Anterior cingulate cortex (tissue), 58 donors: ENCODE measurements at places on chromosomes 2 and 18.
A peak's percentile ranks its signal among the peaks of the same experiment; 100 is the strongest.

GRCh38 chr18:73431620-73432019, 563.8 kb upstream of the NETO1 start:
- no peak for DNase-seq

DNA sequence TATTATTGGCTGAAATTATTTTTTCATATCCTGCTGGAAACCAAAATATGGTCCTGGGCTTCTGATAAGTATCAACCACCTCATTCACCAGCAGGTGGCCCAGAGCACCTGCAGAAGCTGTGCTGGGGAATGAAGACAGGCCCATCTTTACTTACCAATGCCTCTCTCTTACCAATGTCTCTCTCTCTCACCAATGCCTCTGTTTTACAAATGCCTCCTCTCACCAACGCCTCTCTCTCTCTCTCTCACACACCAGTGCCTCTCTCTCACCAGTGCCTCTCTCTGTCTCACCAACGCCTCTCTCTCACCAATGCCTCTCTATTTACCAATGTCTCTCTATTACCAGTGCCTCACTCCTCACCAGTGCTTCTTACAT, 2.3 kb upstream of the MAL start:
- no peak for DNase-seq

GRCh38 chr2:148726228-148726627, 81.7 kb downstream of the EPC2 start:
- no peak for DNase-seq

DNA sequence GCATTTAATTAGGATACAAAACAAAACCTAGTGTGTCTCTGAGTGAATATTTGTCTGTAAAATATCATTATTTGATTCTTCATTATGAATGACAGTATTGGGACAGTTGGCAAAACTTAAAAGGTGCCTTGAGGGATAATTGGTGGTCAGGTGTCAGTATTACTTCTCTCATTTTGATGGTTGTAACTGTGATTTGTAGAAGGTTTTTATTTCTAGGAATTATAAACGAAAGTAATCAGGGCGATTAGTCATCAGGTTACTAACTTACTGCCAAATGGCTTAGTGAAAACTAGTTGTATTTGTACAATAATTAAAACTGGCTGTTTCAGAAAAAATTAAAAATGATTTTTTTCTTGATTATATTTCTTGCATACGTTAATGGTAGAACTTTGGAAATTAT, 117.6 kb downstream of the BIRC6 start:
- no peak for DNase-seq

GRCh38 chr2:239261356-239261755, 139.5 kb downstream of the HDAC4 start:
- no peak for DNase-seq

GRCh38 chr18:61941948-61942471, 49.2 kb upstream of the RNF152 start:
- DNase-seq: no peak

DNA sequence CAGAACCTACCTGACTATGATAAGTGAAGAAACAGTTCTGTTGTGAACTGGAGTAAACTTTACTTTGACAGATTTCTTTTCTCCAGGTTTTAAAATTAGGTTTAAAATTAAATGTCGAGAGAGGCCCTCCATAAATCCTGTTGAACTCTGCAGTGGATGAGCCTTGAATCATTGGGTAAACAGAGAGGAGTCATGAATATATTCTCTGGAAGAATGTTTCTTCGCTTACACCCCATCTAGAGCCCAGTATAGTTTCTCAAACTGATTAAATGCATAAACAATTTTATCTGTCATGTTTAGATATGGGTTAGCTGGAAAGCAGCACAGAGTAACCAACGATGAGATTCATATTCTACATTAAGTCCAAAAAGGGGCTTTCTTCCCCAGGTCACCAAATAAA, 84.0 kb downstream of the ZAP70 start:
- DNase-seq: no peak

DNA sequence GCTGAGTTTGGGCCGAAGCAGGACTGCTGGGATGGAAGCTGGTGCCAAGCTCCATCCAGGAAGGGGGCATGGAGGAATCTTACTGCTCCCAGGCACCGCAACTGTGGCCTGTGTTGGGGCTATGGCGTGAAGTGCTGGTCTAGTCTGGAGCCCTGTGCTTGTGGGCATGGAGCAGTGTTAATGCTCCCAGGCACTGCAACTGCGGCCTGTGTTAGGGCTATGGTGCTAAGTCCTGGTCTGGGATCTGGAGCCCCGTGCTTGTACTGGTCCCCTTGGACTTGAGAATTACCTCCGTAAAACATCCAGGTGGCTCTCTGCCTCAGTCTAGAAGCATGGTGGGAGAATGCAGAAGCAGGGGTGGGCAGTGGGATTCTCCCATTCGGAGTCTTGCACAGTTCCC, 1379.4 kb upstream of the ACVR2A start:
- DNase-seq: no peak

GRCh38 chr18:3511980-3512379, 62.0 kb downstream of the TGIF1 start:
- no peak for DNase-seq

GRCh38 chr2:8677646-8678592, 3.9 kb upstream of the ID2 start:
- no peak for DNase-seq

GRCh38 chr2:20900052-20900636, 77.2 kb upstream of the LDAH start:
- no peak for DNase-seq

- no peak for DNase-seq
Measured at GRCh38 chr2:27925766-27926472, 35.4 kb downstream of the BABAM2 start.

GRCh38 chr2:7913974-7914373, 767.9 kb upstream of the ID2 start:
- DNase-seq: no peak

- DNase-seq: no peak
Measured at GRCh38 chr2:202815548-202816360, 55.8 kb downstream of the ICA1L start.

DNA sequence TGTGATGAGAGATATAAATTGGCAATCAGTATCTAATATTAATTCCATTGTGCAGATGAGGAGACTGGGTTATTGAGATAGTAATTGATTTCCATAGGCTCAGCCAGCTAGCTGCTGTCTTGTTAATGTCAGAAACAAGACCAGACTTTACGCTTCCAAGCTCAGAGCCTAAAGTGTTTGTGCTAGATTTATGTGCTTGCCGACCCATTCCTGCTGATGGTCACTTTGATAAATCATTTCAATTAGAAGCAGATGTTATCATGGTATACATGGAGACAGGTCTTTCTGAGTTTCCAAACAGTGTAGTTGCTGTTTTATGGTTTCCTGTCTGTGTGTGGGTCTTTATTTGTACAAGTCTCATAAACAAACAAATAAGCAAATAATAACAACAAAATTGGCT, 92.8 kb downstream of the AQP4 start:
- DNase-seq: no peak

- no peak for DNase-seq
Measured at GRCh38 chr2:12624905-12625598, 91.7 kb upstream of the TRIB2 start.

GRCh38 chr2:171334946-171335345, 98.8 kb downstream of the METTL8 start:
- DNase-seq: no peak

- DNase-seq: no peak
Measured at GRCh38 chr2:84924173-84925106, 19.0 kb downstream of the TMSB10 start.

GRCh38 chr18:10300739-10301138, 153.7 kb upstream of the APCDD1 start:
- DNase-seq: no peak

DNA sequence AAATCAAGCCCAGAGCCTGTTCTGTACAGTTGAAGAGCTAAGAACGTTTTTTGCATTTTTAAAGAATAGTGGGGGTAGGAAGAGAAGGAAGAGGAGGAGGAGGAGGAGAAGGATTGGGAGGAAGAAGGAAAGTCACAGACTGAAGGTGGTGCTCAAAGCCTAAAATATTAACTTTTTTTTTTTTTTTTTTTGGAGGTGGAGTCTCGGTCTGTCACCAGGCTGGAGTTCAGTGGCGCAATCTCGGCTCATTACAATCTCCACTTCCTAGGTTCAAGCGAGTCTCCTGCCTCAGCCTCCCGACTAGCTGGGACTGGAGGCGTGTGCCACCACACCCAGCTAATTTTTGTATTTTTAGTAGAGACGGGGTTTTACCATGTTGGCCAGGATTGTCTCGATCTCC, 18.3 kb upstream of the KLHL29 start:
- no peak for DNase-seq

GRCh38 chr2:144239306-144239705, 280.6 kb downstream of the ZEB2 start:
- no peak for DNase-seq

GRCh38 chr2:128457716-128458115, 139.0 kb upstream of the HS6ST1 start:
- no peak for DNase-seq

GRCh38 chr2:208466151-208466919, 59.7 kb downstream of the PTH2R start:
- DNase-seq: no peak

DNA sequence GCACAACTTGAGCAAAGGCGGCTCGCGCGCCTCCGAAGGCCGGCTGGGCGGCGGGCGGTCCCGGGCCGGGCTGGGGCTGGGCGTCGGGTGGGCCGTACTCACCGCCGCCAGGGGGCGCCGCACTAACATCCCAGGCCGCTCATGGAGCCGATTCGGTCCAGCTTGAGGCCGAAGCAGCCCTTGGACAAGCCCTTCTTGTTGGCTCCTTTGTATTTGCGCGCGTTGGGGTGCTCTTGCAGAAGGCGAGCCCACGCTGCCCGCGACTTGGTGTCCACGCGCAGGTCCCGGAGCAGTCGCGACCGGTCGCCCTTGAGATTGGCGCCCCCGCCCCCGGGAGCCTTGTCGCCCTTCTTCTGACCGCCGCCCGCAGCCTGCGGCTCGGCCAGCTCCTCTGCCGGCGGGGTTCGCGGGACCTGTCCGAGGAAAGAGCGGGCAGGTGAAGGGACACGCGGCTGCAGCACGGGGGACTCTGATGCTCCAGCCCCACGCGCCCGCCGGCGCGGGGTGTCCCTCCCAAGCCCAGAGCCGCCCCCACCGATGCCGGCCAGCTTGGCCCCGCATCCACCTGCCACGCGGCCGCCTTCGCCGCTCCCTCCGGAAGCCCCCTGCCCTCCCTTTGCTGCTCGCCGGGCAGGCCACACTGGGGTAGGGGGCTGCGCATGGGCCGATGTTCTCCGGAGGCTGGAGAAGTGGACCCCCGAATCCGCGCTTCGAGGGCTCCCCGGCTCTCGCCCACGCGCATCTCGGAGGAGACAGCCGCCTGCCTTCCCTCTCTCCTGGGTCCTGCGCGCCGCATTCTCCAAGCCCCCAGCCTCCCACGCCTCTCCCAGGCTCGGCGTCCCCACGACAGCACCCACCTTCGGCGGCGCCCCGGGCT, 655 bp downstream of the NPPC start:
- DNase-seq: peak; percentile 62

DNA sequence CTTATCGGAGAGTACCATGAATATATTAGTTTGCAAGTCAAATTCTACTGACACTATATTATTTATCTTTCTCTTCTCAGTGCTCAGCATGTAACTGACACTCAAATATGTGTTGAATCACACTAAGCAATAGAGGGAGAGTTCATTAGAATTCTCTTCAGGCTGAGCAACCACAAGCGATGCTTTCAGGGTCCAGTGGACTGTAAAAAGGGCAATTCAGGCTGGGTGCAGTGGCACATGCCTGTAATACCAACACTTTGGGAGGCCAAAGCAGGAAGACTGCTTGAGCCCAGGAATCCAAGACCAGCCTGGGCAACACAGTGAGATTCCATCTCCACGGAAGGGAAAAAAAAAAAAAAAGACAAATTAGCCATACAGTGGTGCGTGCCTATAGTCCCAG, 16.3 kb downstream of the PDE6D start:
- DNase-seq: peak; percentile 63

DNA sequence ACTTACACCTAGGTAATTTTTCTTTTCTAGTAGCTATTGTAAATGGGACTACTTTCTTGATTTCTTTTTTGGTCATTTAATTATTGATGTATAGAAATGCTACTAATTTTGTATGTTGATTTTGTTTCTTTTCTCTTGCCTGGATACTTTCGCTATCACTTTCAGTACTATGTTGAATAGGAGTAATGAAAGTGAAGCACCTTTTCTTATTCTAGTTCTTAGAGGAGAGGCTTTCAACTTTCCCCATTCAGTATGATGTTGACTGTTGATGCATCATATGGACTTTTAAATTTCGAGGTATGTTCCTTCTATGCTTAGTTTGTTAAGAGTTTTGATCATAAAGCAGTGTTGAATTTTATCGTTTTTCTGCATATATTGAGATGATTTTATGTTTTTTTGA, 142.5 kb downstream of the CDH19 start:
- no peak for DNase-seq

DNA sequence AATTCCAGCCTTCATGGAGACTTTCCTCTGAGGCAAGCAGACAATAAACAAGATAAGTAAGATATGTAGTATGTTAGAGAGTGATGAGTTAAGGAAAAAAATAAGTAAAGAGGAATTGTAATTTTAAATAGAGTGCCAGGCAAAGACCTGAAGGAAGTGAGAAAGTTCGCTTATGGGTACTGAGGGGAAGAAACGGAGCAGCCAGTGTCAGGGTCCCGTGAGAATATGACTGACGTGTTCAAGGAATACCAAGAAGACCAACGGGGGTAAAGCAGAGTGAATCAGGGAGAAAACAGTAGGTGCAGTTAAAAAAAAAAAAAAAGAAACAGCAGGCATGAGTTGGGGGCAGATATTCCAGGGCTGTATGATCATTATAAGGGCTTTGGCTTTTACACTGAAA, 45.1 kb downstream of the ARHGEF33 start:
- DNase-seq: no peak

- DNase-seq: no peak
Measured at GRCh38 chr2:104825124-104825865, 28.6 kb upstream of the POU3F3 start.

DNA sequence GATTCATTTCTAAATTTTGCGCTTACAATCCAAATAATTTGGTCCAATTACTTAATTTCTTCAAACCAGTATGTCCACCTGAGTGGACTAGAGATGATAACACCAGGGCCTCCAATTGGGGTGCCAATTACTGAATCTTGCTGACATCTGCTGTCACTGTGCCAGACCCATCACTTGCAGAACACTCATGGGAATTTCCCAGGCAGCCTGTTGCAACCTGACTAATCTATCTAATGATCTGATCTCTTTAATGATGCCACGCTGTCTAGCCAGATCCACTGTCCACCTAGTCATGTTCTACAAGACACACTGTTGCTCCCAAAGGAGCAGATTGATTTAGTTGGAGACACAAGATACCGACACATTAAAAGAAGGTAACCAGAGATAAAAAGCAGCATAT, 11.8 kb upstream of the LRP1B start:
- no peak for DNase-seq
